ENCODE measurements at places on chromosomes 5 and 9. TPM values are rescaled to one million over a fixed set of nuclear protein-coding genes. Genes with fewer than 3 reads are reported as not detected.

WDR38 gene
- not detected for total RNA-seq

CCDC192 gene
- 2.0 TPM for total RNA-seq

- DNase-seq, result peak; percentile 62
These were observed 19.9 kb downstream of the TPPP start for GRCh38 chr5:673161-673830.

GRCh38 chr9:7042124-7042523 is 284.4 kb downstream of the KDM4C start:
- DNase-seq, result no peak

DNA sequence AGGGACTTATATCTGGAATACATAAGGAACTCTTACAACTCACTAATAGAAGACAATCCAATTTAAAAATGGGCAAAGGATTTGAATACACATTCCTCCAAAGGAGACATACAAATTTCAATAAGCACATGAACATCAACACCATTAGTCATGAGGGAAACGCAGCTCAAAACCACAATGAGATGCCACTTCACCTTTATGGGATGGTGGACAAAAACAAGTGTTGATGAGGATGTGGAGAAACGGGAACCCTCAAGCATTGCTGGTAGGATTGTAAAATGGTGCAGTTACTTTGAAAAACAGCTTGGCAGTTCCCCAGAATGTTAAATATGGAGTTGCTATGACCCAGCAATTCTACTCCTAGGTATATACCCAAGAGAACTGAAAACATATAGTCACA is 72.7 kb upstream of the IER5L start:
- DNase-seq, result no peak

DNA sequence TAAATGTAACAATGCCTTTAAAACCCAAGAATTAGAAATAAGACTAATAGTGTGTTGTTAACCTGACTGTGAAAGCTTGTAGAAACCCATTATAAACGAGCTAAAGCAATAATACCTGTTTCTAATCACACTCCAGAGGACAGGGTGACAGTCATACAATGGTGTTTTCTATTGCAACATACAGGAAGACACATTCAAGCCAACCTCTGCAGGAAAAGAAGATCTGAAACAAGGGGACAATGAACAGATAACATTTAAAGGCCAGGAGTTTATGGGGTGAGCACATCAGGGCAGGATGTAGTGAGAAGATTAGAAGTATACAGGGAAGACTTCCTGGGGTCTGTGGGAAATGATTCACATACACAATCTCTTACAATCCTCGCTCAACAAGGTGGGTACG is 13.8 kb downstream of the BARHL1 start:
- DNase-seq, result no peak

DNA sequence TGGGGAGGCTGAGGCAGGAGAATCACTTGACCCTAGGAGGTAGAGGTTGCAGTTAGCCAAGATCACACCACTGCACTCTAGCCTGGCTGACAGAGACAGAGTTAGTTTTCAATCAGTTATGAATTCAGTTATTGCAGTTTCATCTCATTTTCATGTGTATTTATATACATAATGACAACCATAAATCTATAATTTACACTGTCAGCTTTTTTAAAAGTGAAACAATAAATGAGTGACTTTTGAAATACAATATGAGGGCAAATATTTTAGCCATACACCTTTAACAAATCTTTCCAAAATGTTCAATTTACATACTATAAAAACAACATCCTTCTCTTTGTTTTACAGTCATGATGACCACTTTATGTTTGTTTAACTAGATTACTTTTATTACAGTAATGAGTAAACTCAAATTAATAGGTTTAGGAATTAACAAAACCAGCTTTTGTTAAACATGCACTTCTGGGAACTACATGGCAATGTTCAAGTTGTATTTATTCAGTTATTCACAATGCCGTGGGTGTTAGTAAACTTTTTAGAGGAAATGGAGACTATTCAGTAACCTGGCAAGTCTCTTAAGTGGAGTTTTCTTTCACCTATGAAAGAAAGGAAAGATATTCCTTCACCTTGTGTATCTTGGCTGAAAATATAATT is 12.7 kb downstream of the TYRP1 start:
- no peak for DNase-seq

DNA sequence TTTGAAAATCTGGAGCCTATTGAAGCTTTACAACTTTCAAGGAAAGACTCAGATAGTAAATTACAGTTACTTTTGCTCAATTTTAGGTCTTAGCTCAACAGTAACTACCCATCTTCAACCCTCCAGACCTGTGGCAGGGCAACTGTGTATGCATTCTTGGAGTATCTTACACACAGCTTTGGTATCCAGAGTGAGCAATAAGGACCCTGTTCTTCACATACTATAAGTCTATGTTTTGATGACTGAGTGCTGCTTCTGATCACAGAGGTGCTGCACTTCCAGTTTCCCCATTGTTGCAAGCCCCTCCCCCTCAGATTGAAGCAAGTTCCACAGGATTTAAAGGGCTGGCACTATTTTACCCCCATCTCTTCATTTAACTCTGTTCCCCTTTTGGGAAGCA is 737.4 kb upstream of the GRAMD2B start:
- no peak for DNase-seq

- no peak for DNase-seq
These were observed 222.3 kb downstream of the YTHDC2 start for GRCh38 chr5:113735751-113736150.

- DNase-seq, result no peak
These were observed 41.2 kb upstream of the ABCA1 start for GRCh38 chr9:104969116-104969515.

DNA sequence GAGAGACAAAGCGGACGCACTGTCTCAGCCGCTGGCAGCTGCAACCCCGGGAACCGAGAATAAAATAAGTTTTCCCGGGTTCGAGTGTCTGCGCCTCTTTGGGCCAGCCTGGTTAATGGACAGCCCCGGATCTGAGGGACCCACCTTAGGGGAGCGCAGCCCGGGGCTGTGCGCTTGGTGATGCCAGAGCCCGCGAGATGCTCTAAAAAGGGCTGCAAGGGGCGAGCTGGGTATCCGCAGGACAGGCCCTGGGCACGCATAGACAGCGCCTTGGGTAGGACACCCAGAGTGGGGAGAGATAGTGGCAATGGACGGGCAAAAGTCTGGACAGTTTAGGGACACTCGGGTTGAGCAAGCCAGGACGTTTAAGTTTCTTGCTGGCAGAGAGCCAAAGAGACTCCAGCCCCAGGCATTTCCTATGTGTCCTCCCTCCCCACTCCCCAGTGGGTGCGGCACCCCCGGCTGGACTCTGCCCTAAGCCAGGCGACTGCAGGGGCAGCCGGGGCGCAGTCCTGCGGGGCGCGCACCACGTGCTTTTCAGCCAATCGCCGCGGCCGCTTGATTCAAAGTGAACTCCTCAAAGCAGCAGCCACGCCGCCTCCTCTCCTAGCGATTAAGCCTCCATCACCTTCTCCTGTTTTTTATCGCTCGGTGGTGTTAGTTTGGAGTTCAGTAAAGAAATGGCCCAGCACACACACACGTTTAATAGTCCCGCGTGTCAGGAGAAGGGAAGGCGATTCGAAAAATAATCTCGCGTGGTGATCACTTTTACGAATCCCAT is 616 bp upstream of the ENC1 start:
- peak; percentile 85 for DNase-seq

- DNase-seq, result no peak
These were observed 22.6 kb upstream of the NMUR2 start for GRCh38 chr5:152427721-152428120.

NR4A3 gene
- 3.4 TPM for total RNA-seq

ARRDC3 gene
- total RNA-seq, result 109 TPM

FAXDC2 gene
- 9.3 TPM for total RNA-seq

- DNase-seq, result no peak
These were observed 42.1 kb downstream of the PRUNE2 start for GRCh38 chr9:76863832-76864231.

GRCh38 chr9:117543089-117543488 is 128.2 kb upstream of the ASTN2 start:
- DNase-seq, result no peak

- no peak for DNase-seq
These were observed 135.9 kb upstream of the OTULINL start for GRCh38 chr5:14445576-14446290.

DNA sequence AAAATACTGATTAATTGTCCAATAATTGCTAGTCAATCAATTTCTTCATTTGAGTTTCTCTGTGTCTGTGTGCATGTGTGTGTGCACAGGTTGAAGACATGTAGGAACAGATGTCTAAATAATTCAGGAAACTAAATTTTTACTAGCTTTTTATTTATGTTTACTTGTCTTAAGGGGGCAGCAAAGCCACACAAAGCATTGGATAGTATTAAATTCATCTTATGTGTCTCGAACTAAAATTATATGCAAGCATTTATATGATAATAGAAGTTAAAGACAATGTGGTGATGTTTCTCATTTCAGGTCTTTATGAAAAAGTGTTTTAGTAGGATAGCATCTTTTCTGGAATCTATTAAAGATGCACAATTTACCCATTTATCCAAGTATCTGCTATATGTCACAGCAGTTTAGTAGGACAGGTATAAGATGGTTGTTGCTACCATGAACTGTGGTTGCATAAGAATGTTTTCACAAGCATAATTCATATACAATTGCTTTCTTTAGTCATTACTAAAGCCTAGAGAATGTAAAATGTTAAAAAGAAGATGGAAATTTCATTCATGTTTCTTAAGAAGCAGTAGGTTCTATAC is 784.6 kb upstream of the NUDT12 start:
- no peak for DNase-seq

C9 gene
- total RNA-seq, result not detected

DNA sequence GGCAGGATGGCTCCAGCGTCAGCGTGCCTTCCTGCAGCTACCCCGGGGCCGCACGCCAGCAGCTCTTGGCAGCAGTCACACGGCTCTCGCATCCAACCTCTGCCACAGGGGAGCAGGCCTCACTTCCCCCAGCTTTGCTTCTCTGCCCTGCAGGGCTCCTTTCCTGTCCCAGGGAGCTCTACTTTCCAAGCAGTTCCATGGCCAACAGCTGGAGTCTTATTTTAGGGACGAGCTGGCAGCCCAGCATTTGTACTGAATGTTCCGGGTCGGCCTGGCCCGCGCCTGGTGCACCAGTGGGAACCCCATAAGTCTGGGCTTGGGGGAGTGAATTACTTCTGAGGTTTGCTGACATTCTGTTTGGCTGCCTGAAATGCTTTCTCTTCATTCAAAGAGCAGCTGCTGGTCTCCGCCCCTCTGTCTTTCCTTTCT is 34.6 kb downstream of the GADD45G start:
- DNase-seq, result no peak

PAEP gene
- not detected for total RNA-seq

DNA sequence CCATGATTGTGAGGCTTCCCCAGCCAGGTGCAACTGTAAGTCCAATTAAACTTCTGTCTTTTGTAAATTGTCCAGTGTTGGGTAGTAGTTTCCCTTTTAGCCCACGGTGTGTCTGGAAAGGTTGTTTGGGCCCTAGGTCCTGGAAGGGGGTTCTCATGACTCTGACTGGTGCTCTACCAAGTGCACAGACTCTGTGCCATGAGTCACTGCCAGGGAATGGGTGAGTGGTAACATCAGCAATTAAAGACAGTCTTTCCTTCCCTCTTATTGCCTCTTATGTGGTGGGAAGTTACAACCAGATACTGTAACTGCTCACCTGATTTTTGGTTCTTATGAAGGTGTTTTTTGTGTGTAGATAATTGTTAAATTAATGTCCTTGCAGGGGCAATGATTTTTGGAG is 141.2 kb downstream of the PRDM9 start:
- DNase-seq, result no peak

GRCh38 chr9:121947775-121948174 is 145.3 kb downstream of the TTLL11 start:
- DNase-seq, result no peak

DNA sequence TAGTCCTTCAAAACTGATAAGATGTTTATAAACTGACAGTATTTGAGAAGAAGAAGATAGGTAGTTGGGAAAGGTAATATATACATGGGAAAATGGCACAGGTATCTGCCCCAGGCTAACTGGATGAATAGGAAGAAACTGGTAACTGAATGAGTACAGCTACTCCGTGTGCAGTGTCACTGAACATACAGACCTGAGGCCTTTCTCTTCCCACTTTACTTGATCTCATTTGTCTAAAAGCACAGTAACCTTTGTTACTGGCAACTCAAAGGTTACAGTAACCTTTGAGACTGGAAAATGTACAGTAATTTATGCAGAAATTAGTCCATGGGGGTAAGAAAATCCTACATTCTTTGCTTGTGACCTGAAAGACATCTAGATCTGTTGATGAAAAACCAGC is 735.0 kb upstream of the RIOK2 start:
- no peak for DNase-seq

DNA sequence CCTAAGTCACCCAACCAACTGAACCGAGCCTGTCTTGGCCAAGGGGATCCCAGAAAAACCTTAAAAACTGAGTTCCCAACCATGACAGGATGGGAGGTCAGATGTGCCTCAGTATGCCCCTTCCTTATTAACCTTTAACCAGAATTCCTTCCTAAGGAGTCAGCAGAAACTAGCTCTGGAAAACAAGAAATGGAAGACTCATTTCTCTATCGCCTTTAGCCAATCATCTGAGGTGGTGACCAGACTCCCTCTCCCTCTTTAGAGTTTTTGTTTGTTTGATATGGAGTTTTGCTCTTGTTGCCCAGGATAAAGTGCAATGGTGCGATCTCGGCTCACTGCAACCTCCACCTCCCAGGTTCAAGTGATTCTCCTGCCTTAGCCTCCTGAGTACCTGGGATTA is 37.5 kb downstream of the SLC28A3 start:
- DNase-seq, result no peak

- DNase-seq, result no peak
These were observed 105.4 kb upstream of the PCAT7 start for GRCh38 chr9:94449486-94449885.

GABBR2 gene
- 6.4 TPM for total RNA-seq

DNA sequence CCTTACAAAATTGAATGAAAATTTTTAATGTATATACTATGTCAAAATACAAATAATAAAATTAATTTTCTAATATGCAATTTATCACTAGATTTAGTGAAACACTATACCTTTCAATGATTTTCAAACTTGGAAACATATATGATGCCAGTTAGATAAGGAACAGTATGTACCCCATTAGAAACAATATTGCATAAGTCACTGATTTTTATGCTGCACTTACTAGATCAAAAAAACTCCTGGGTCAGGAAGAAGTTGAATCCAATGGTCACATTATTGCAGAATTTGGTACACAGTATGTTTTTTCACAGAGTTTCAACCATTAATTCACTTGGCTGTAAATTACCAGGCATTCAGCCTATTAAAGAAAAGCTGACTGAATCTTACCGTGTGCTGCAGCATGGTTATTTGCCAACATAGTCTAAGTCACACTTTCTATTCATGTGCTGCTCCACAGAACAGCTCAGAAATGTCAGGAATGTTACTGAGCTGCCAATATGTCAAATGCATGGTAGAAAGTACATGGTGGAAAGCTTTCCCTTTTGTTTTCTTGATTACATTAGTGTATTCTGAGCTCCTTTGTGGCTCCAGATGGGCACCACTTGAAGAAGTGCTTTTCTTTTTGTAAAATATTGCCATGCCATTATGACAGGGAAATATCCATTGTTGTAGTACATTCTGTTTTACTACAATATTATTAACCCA is 9.9 kb upstream of the PRR16 start:
- no peak for DNase-seq

GRCh38 chr5:177425196-177425800 is 1.2 kb upstream of the GRK6 start:
- no peak for DNase-seq

CTXN3 gene
- total RNA-seq, result not detected

- DNase-seq, result no peak
These were observed 50.7 kb downstream of the TMEM167A start for GRCh38 chr5:83026516-83026915.

- DNase-seq, result no peak
These were observed 14.7 kb downstream of the MTAP start for GRCh38 chr9:21817176-21817575.

GRM6 gene
- total RNA-seq, result not detected

All from type B pancreatic cell (in vitro differentiated cells).